NCI-H748 treated with DMSO at 0.1 percent for 48 hours (cell line): ENCODE measurements at places on chromosomes 2 and 18.

DNA sequence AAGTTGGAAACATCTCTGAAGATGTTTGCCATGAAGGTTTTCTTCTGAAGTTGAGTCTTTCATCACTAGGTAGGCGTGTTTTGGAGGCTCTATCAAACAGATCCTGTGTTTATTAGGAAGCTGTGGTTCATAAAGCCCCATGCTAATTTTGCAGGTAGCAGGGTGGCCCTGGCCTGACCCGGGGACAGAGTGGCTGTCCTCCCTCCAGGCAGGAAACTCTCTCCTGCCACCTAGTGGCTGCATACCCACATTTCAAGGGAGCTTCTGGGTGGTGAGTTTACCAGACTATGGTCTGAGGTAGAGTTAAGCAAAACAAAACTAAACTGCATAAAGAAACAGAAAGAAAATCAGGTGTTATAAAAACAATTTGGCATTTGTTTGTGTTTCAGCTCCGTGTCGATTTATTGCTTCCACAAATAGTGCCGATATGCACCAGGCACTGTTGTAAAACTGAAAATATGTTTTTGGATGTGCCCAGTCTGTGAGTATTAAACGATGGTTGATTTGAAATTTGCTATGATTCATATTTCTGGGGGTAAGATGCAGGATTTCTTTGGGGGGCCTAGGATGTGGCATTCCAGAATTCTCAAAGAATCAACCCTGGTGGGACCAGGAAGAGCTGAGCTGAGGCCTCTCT, 26.0 kb upstream of the IL37 start:
- DNase-seq: peak; percentile 9

DNA sequence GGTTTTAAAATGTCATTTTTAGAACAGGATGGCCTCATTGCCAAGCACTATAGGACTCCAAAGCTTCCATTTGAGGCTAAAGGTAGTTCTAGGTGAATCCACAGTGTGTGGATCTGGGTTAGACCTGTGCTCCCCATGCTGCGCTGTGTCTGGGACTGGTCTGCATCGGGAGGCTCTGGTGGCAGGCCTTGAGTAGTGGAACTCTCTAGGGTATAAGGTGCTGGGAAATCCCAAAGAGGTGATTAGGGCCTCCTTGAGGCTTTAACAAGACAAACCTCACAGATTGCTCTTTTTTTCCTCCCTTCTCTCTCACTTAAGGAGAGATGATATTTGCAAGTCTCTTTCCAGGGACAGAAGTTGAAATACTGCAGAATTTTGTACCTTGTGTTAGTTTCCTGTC, 9.3 kb downstream of the SEC11C start:
- no peak for DNase-seq

GRCh38 chr2:101717071-101717845, 19.8 kb downstream of the MAP4K4 start:
- DNase-seq: no peak

DNA sequence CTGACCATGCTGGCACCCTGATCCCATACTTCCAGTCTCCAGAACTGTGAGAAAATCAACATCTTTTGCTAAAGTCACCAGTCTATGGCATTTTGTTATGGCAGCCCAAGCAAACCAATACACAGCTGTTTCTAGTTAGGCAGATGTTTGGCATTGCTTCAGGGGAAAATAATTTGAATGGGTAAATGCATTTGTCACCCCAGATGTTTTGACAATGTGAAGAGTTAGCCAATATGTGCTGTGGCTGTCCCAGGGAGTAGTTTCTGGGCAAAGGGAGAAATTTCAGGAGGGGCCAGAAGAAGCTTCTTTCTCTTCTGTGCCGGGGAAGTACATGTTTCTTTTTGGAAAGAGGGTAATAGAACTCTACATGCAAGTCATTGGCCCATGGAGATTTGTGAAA, 619.0 kb downstream of the SLC4A3 start:
- no peak for DNase-seq

GRCh38 chr2:71852141-71852711, 295.4 kb downstream of the CYP26B1 start:
- DNase-seq: no peak
